ENCODE measurements at places on chromosomes 16 and 17.

DNA sequence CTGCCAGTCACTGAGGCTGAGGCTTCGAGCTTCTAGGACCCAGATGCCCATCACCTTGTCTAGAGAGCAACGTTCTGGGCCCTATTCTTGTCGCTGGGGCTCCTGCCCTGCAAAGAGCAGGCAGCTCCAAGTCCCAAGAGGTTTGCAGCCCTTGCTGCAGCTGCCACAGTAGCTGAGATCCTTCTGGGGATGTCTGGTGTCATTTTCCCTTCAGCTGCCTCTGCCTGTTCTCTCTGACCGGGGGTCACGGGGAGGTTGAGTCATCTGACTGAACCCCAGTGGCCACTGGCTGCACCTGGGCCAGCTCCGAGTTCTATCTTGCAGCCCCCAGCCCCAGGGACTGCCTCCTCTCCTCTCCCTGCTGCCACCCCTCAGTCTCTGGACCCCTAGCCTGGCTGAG lies 4.9 kb downstream of the WSCD1 start:
- no peak for DNase-seq

GRCh38 chr17:60792250-60792898 lies 114.7 kb downstream of the BCAS3 start:
- DNase-seq = no peak

DNA sequence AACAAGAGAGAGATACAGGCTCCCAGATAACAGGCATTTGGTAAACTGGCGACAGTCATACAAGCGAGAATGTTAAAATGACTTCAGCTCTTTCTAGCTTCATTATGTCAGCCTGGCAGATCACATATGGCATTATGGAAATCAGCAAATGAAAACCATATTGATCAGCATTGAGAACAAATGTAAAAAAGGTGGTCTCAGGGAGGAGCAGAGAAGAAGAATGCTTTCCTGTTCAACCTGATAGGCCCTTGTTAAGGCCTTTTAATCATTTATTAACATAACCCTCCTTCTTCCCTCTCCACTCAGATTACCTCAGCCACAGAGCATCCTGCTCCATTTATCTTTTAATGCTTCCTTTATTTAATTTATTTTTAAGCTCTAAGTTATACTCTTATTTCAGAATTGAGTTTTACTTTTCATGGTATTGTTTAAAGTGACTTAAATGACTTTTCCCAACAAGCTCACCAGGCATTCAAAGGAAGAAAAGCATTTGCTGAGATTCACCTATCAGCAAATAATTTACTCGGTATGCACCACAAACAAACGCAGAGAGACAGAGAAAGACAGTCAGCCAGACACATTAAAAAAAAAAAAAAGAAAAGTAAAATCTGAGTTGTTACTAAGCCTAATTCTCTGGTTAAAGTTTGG lies 243.9 kb upstream of the TBX2 start:
- no peak for DNase-seq

- DNase-seq = no peak
Observed at GRCh38 chr16:17358355-17358754, 112.4 kb downstream of the XYLT1 start.

DNA sequence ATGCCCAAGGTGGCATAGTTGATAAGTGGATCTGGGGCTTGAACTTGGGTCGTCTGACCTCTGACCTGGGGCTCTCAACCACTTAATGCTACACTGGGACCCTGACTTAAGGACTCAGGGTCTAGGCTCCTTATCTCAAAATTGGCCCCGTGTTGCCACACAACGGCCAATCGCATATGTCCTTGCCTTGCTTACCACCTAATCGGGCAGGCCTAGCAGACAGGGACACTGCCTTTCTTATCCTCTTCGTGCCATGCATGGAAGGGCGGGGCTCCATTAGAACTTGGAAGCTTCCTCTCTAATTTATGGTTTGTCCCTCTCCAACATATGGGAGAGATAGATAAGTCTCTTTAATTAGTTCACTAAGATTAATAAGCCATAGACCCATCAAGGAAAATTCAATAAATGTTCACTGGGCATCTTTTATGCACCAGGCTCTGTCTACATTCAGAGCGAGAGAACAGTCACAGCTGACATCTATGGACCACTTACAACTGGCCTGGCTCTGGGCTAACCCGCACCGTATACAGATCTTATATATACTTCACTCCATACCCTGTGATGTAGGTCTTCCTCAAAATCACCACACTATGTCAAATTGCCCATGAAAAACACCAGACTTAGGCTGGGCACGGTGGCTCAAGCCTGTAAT lies 35.1 kb downstream of the CDH1 start:
- no peak for DNase-seq

DNA sequence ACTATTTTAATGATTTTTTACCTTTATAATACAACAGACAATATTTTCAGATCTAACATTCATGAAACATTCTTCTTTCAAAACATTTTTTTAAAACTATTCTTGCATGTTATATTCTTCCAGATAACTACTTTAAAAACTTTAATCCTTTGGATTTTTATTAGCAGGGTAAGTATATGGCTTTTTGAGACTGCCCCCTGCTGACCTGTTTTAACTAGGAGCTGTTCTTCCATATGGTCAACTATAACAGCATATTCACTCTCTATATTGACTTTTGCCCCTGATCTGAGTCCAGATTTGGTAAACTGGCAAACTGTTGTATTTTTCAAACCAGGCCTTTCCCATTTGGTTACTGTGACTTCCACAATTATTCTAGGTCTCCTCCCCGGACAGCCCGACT lies 16.5 kb downstream of the ZNF18 start:
- DNase-seq = no peak

DNA sequence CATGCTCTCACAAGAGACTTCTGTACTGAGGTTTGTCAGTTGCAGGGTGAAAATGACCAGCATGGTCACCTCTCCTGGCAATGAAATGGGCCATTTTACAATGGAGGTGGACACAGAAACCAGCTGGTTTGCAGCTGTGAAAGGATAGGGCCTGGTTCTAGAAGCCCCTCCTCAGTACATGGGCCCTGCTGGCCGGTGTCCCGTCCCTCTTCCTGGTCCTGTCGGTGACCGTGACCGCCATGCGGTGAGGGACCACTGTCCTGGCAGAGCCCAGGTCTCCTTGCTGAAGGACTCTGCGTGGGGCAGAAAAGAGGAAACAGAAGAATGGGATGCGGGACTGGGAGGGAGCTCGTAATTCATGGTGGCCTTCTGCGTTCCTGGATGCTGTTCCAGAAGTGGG lies 76.0 kb upstream of the ZNF423 start:
- DNase-seq = no peak

GRCh38 chr17:38557836-38558727 lies 47.7 kb downstream of the SRCIN1 start:
- peak; percentile 72 for DNase-seq

Measured in stimulated activated CD8-positive, alpha-beta memory T cell treated with anti-CD3 and anti-CD28 coated beads, Interleukin-15, amount 100 ng/mL, for 4 hours (primary cell).